ENCODE measurements at places on chromosomes 2 and 18.
A peak's percentile ranks its signal among the peaks of the same experiment; 100 is the strongest.

DNA sequence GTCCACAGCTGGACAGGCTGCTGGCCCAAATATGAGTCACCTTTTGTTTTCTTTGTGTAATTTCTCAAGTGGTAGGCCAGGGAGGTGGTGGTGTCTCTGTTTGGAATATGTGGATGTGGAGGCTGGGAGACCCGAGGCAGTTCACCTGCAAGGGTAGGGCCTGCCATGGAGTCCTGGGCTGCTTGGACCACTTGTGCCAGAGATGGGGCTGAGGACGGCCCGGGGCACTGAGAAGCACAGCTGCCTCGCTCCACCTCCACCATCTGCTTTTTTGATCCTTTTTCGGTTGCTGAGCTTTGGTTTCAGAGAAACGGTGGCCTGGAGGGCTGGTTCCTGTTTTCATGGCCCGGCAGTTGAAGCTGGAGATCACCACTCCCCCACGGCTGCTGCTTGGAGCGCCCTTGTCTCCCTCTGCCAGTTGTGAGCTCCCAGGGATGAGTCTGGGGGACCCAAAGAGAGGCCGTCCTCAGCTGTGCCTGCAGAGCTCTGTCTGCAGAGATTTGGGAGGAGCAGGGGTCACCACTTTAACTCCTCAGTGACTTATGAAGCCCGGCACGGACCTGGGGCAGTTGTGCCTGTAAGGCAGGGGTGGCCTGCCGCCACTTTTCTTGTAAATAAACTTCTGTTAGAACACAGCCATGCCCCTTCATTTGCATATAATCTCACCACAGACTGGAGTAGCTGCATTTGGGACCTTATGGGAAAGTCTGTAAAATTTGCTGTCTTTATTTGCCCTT is 67.6 kb upstream of the MCFD2 start:
- DNase-seq, result no peak

DNA sequence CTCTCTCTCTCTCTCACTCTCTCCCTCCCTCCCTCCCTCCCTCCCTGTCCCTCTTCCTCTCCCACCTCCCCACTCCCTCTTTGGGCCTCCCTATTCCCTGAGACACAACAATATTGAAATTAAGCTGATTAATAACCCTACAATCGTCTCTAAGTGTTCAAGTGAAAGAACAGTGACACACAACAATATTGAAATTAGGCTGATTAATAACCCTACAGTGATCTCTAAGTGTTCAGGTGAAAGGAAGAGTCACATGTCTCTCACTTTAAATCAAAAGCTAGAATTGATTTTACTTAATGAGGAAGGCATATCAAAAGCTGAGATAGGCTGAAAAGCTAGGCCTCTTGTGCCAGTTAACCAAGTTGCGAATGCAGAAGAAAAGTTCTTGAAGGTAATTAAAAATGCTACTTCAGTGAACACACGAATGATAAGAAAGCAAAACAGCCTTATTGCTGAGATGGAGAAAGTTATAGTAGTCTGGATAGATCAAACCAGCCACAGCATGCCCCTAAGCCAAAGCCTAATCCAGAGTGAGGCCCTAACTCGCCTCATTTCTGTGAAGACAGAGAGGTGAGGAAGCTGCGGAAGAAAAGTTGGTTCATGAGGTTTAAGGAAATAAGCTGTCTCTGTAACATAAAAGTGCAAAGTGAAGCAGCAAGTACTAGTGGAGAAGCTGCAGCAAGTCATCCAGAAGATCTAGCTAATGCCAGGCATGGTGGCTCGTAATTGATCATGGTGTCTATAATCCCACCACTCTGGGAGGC is 21.3 kb downstream of the MALT1 start:
- DNase-seq, result no peak

DNA sequence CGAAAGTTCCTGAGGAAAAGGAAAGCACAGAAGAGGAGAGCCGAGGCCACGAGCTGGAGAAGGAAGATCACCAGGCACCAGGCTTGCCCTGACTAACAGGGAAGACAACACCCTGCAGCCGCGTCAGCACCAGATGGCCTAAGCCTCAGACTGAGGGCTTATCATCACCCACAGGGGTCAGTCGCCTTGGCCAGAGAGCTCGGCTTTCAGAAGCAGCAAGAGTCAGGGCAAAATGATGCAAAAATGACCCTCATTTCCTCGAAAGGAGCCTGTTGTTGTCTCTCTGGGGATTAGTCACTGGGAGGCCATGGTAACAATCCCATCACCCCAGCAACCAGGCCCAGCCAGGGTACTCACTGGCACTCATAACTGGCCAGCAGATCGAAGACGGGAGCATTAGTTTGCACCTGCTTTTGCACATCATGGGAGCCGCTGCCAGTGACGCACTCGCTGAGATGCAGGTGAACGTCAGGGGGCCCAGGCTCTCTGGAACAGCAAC is 42.7 kb upstream of the ZFP36L2 start:
- peak; percentile 95 for DNase-seq

GRCh38 chr2:25822190-25823117 is 55.8 kb downstream of the ASXL2 start:
- DNase-seq, result no peak

GRCh38 chr2:143758629-143759330 is 629.6 kb downstream of the ARHGAP15 start:
- DNase-seq, result no peak

GRCh38 chr2:212730994-212731393 is 192.4 kb upstream of the ERBB4 start:
- no peak for DNase-seq

DNA sequence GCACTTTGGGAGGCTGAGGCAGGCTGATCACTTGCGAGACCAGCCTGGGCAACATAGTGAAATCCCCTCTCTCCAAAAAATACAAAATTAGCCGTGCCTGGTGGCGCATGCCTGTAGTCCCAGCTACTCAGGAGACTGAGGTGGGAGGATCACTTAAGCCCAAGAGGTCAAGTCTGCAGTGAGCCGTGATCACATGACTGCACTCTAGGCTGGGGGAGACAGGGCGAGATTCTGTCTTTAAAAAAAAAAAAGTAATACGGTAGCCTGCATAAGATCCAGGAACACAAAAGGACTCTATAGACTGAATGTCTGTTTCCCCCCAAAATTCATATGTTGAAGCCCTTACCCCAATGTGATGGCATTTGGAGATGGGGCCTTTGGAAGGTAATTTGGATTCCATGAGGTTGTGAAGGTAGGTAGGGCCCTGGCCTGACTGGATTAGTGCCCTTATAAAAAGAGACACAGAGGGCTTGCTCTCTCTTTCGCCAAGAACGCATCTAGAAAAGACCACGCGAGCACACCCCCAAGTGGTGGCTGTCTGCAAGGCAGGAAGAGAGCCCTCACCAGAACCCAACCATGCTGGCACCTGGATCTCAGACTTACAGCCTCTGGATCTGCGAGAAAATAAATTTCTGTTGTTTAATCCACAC is 17.0 kb downstream of the MBOAT2 start:
- no peak for DNase-seq

DNA sequence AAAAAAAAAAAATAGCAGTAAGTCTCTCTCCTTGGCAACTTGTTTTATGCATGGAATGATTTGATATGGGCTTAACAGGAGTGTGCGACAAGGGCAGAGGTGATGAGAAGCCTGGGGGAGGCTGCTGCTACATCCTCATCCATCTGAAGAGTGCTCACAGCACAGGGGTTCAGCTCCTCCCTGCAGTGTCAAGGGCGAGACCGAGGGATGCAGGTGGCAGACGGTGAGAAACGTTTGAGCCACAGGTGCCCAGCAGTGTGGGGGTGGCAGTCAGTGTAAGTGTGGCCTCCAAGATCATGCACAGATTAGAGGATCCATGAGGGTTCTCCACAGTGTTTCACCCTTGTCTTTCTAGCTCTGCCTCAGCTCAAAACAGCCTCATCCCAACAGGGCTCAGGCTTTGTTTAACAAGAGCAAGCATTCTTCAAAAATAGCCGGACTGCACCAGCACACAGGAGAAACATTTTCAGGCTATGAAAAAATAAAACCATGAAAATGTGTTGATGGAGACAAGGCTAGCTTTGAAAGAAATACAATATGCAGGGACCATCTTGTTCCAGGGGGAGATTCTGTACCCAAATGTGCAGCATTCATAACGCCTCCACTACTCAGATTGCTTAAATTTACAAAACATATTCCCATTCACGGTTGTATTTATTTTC is 324.5 kb upstream of the MYT1L start:
- DNase-seq, result no peak

GRCh38 chr2:8437228-8437948 is 244.5 kb upstream of the ID2 start:
- DNase-seq, result no peak

GRCh38 chr2:60440079-60440766 is 113.2 kb downstream of the BCL11A start:
- no peak for DNase-seq

DNA sequence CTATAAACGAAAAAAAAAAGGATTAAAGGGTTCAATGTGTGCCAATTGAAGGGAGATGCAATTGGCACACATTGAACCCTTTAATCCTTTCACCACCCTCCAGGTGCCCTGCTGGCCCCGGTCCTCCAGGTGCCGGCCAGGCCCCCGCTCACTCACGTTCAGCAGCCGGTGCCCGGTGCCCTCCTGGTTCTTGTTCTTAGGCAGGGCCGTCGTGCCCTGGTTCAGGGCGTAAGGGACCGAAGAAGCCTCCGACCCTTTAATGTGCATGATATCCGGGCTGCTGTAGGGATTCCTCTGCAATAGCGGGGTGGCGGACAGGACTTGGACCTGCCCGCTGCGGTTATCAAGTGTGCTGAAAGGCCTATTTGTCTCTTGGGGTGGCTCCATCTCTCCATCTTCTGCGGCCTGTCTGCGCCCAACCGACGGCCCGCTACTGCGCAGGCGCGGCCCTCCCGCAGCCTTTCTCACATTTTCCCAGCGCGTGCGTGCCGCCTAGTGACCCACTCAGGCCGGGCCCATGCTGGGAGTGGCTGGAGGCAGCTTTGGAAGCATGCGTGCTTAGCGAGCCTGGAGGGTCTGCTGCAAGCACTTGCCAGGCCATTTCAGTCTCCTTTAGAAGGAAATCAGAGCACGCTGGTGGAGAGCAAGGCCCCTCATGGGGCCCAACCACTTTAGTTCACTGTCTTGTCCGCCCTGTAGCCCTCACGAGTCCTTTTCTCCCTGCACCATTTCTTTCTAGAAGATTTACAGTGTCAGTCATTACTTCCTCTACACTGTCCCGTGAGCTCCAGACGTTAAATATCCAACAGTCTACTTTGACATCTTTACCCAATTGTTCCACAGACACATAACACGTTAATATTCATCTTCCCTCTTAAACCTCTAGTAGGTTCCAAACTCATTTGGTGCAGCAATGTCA is 24.3 kb downstream of the TMEM237 start:
- peak; percentile 82 for DNase-seq

- no peak for DNase-seq
Measured at GRCh38 chr2:64120928-64121327, 23.3 kb downstream of the PELI1 start.

- no peak for DNase-seq
Measured at GRCh38 chr18:35841283-35841682, 131.2 kb upstream of the RMP24 start.

- DNase-seq, result peak; percentile 72
Measured at GRCh38 chr2:72991980-72992733, 74.8 kb downstream of the EMX1 start.

- no peak for DNase-seq
Measured at GRCh38 chr2:152962446-152962845, 244.0 kb downstream of the ARL6IP6 start.

- DNase-seq, result no peak
Measured at GRCh38 chr2:100135415-100135814, 7.0 kb downstream of the AFF3 start.

DNA sequence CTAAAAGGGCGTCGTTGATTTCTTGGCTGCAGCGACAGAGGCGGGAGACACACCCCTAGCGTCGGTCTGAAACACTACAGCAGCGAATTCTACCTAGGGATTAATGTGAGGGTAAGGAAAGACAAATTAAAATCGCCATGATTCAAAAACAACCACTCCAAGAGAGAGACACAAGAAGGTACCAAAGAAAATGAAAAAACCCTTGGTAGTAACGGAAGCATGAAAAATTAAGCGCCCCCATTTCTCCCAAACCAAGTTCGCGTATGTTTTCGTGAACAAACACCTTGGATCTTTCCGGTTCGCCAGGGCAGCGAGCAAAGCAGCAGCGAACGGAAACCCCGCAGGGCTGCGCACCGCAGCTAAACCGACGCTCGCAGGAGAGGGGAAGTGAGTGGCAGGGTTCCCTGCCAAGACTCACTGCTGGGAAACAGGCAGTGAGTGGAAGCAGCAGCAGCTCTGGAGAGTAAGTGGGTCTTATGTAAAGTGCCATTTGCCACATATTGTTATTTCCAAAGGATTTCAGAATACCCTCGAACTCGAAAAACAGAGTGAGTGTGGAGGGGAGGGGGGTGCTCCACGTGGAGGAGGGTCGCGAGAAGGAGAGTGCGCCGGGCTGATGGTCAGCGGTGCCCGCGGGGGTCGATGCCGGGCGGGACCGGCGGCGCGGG is 1.0 kb downstream of the PPP3R1 start:
- DNase-seq, result peak; percentile 81

GRCh38 chr2:118971245-118972122 is 29.5 kb downstream of the MARCO start:
- no peak for DNase-seq

- no peak for DNase-seq
Measured at GRCh38 chr2:190835303-190835930, 45.2 kb upstream of the GLS start.

DNA sequence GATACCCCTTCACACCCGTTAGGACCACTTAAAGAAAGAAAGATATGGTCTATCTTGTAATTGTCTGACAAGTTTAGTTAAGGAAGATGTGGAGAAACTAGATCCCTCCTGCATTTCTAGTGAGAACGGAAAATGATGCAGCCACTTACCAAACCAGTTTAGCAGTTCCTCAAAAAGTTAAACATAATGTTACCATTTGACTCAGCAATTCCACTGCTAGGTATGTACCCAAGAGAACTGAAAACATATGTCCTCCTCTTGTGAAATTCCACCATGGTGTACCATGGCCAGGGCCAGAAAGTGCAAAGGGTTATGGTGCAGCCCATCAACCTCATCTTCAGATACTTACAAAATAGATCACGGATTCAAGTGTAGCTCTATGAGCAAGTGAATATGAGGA is 79.0 kb upstream of the ID2 start:
- no peak for DNase-seq

DNA sequence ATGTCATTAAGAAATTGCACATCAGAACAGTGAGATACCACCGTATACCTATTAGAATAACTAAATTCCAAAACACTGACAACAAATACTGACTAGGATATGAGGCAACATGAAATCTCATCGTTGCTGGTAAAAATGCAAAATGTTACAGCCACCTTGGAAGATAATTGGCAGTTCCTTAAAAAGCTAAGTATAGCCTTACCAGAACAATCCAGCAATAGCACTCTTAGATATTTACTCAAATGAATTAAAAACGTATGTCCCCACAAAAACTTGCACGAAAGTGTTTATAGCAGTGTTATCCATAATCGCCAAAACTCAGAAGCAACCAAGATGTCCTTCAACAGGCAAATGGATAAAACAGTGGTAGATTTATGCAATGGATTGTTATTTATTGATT is 241.7 kb downstream of the EPHA4 start:
- no peak for DNase-seq

- no peak for DNase-seq
Measured at GRCh38 chr2:45950606-45951005, 299.1 kb downstream of the PRKCE start.

- no peak for DNase-seq
Measured at GRCh38 chr18:44719519-44720060, 38.9 kb downstream of the SETBP1 start.

- no peak for DNase-seq
Measured at GRCh38 chr2:73089270-73090030, 17.9 kb upstream of the SFXN5 start.
